Colonic mucosa (tissue), 4 donors: ENCODE measurements at places on chromosomes 12 and 14. TPM values are rescaled to one million over a fixed set of nuclear protein-coding genes. Genes with fewer than 3 reads are reported as not detected.

Gene COCH
- total RNA-seq = 2.4 TPM

Gene CIROP
- not detected for total RNA-seq

Gene SLC2A13
- total RNA-seq = 19.2 TPM

Gene TPPP2
- not detected for total RNA-seq

Gene SMOC1
- 0.67 TPM for total RNA-seq

Gene ZNF740
- total RNA-seq = 32.3 TPM

Gene COX8C
- total RNA-seq = not detected

Gene KITLG
- total RNA-seq = 32.8 TPM

Gene FRMD6
- total RNA-seq = 9.5 TPM

Gene PSMB5
- 99.7 TPM for total RNA-seq

Gene ANG
- 50.0 TPM for total RNA-seq

Gene KRT71
- total RNA-seq = not detected

Gene REP15
- total RNA-seq = 33.4 TPM

Gene AKAP5
- total RNA-seq = 8.1 TPM

Gene ACRBP
- 1.6 TPM for total RNA-seq

Gene MAPK1IP1L
- 83.2 TPM for total RNA-seq

DNA sequence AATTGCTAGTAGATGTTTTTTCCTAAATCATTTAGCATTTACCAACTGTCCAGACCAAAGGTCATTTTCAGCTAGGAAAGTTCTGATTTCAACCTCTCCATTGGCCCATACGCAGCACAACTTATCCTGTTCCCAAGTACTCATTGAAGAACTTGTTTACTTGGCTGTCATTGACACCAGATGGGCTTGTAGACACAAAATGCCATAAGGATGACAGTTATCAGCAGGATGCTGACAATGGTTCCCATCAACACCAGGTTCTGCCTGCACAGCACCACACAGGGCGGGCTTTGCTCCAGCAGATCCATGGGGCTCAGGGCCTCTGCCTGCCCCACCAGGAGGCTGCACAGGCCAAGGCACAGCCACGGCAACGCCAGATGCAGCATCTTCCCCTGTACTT lies 36.5 kb upstream of the TMPRSS12 start:
- DNase-seq = no peak

DNA sequence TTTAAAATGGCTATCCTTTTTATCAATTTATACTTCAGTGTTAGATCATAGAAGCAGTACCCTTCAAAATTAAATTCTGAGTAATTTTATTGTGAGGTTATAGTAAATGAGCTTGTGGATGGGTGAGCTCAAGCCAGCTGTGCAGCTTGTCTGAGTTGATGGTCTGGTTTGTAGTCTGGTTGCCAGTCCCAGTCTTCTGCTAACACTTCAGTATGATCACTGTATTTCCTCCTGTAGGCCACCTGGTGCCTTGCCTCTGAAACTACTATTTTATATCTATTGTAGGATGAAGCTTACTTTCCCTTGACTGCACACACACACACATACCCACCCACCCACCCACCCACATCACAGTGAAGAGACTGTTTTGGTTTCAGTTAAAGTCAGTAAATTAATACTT lies 496.4 kb downstream of the PCNX1 start:
- DNase-seq = peak; percentile 27

DNA sequence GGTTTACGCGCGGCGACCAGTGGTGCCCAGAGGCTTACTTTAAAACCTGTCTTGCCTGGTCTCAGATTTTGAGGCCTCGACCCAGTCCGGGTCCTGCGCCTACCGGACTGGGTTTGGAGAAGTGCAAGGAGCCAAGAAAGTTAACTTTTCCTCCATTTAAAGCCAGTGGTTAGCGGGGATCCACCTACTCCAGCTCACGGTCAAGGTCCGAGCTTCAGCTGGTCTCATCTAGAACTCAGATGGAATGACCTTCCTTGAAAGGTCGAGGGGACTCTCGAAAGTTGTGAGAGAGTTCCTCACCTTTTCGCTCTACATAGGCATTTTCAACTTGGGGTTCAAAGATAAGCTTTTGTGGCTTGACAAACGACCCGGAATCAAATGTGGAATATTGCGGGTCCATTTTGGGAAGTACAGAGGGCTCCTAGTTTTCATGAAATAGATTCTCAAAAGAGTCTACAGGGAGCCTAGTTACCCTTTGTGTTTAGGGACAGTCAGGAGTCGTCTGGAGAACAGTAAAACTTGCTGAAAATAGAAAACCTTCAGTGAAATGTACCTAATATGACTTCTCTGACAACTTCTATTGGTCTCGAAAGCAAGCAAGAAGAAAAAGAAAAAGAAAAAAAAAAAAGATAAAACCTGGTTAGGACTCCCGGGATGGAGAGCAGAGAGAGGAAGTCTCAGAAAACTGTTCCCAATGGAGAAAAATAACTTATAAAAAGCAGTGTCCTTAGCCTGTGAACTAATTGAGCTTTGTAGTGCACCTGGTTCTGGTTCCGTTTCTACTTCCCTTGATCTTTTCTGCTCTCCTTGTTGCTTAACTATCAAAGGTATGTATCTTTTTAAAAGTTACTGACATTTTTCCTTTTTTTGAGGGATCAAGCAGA lies 1.4 kb downstream of the KCNMB4 start:
- peak; percentile 24 for DNase-seq

DNA sequence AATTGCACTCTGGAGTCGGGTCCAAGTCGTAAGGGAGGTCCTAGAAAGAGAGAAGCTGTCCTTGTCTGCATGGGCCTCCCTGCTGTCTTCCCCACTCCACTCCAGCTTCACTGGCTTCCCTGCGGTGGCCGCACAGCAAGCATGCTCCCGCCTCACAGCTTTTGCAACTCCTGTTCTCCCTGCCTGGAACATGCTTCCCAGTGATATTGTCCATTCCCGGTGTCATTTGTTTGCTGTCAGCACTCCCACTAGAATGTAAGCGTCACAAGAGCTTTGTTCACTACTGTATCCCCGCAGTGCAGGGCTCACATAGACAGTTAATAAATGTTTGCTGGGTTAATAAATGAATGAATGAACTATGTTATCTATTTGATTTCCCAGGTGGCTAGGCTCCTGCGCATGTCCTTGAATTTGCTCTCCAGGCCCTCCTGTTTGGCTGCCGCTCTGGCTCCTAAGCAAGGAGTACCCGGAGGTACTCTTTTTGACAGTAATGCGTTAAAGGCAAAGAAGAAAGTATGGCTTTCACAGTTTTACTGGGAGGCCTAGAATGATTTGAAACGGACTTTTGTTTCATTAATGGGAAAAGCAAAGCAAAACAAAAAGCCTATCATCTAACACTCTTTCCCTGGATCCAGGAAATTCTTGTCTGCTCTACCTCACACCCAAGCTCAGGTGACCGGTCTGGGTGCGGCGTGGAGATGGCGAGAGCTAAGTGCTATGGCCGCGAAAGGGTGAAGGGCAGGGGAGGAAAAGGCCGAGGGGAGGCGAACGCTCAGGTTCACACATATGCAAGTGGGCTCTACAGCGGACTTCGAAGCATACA lies 6.2 kb upstream of the SLC7A7 start:
- DNase-seq = no peak

DNA sequence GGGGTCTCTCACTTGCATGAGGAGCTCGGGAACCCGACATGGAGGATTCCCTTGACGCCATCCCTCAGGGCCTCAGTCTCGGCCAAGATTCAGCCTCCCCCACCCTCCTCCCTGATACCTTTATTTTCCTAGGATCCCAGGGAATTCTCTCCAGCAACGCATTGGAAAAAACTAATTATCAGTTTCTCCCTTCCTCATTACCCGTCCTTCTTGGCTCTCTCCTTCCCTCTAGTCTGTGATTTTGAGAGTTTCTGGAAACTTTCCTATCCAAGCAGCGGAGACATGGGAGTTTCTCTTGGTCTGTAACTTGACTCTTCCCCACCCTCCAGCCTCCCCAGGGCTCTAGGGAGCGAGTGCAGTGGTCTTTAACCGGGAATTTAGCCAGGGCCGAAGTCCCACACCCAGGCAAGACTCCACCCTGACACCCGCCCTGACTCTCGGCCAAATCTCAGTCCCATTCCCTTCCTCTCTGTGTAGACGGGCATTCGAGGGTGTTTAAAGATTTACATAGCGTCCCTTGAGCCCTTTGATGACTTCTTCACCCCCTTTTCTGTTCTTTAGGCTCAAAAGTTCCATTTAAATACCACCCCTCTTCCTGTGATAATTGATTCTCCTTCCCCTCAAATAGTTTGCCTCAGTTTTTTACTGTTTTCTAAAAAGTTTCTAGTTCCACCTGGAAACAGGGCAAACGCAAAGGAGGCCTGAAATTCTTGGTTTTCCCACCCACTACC lies 6.7 kb downstream of the HOXC5 start:
- DNase-seq = no peak

DNA sequence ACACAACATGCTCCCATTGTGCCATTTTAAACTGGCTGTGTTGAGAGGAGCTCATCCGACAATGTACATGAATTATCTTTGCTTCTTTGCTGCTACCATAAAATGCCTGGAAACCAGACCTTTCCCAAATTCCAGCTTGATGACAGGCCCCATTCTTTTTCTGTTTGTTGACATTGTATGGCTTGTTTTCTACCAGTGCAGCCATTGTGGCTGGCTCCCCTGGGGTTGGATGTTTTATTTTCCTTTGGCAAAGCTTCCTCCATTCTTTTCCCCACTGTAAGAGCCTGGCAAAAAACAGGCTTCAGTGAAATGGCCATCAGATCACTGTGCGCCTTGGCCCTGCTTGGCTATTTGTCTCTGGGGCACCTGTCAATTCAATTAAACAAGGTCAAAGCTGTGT lies 532.5 kb downstream of the VRK1 start:
- DNase-seq = no peak

DNA sequence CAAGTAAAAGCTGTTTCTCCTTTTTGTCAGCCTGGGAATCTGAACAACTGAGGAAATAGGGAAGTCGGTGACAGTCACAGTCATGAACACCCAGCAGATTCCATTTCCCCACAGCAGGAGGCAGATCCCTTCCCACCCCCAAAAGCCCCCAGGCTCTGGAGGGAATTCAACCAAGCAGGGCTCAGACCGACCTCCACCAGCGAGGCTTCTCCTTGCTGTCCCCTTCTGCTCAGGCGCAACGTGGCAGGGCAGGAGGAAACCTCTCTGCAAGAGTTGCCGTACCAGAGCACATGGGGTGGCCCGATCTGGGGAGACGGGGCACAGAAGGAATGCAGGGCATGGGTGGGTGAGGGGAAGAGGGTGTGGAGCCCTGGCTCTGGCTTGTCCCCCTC lies 319 bp downstream of the GALNT6 start:
- DNase-seq = peak; percentile 47

DNA sequence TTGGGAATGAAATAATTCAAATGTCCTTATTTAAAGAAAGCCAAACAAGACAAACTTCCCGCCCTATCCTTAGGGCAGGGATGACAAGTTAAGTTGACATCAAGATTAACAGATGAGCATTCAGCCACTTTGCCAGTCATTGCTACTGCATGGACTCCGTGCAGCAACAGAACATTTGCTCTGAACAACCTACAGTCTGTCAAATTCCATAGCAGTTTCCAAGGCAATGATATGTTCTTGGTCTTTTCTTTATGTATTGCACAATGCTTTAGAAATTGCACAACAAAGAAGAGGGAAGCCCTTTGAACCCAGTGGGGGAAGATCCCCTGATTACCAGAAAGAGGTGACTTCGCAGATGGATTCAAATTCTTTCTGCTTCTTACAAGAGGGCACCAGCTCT lies 269.8 kb downstream of the BCAT1 start:
- no peak for DNase-seq

DNA sequence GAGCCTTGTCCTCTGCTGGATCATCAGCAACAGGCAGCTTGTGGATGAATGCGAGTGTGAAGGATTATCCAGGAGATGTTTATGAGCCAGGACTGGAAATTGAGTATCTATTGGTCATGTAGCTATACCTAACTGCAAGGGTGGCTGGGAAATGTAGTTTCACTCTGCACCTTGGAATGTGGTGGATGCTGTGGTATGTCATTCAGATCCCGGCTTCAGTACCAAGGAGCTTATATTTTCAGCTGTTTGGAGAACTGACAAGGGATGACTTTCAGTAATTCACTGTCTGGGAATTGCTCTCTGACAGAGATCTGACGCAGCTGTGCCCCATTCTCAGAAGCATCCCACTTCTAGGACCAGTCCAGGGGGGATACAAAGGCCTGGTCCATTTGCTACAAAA lies 792.3 kb upstream of the NOVA1 start:
- DNase-seq = no peak

GRCh38 chr12:74227846-74228545 lies 309.6 kb upstream of the ATXN7L3B start:
- no peak for DNase-seq

GRCh38 chr12:50394469-50395029 lies 1.9 kb downstream of the FAM186A start:
- DNase-seq = no peak

GRCh38 chr12:94327809-94328208 lies 131.9 kb downstream of the CEP83 start:
- DNase-seq = no peak

DNA sequence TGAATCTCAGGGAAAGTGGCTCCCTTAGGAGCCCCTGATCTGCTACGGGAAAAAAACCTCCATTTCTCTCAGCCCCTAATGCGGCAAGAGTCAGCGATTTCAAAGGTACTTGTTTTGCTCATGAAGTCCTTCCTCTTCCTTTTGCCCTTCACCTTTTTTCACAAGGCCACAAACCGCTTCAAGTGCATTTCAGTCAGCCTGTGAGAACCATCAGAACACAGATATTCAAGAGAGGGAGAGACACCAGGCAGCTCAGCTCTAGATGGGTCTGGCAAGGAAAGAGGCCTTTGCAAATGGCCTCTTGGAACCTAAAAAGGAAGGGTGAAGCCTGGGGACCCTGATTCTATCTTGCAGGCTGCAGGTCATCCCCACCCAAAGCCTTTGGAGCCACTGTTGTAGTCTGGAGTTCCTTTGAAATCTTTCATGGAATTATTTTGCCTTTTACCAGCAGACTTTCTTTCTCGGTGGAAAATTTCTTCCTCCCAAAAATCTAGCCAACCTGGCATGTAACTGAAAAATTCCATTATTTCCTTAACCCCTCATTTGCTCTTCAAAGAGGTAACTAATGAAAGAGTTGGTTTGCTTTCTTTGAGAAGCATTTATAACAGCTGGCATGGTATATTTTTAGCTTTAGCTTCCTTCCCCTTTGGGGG lies 145.0 kb downstream of the SAMD4A start:
- no peak for DNase-seq

GRCh38 chr12:51977320-51977753 lies 25.8 kb downstream of the ACVR1B start:
- no peak for DNase-seq

GRCh38 chr14:68815298-68816182 lies 22.7 kb upstream of the ZFP36L1 start:
- no peak for DNase-seq

- no peak for DNase-seq
These were observed 204.4 kb downstream of the SYT1 start for GRCh38 chr12:79069009-79069408.
